ENCODE measurements at places on chromosomes 4 and X.

- no peak for DNase-seq
Measured at GRCh38 chrX:38154340-38154739, 66.3 kb downstream of the SRPX start.

DNA sequence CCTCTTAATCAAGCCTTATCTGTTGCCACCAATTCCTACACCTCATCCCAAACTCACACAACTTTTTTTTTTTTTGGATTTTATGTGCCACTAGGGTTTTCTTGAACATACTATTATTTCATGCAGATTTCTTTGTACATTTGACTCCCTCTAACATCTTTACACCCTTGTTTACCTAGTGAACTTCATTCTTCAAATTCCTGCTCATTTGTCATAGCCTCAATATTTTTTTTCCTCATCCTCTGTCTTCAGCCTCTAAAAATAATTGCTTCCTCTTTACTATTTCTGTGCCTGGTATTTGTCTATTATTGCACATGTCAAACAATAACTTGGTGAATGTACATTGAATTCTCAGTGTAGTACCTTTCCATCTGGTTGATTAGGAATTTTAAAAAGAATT is 22.0 kb downstream of the NBDY start:
- DNase-seq: no peak

DNA sequence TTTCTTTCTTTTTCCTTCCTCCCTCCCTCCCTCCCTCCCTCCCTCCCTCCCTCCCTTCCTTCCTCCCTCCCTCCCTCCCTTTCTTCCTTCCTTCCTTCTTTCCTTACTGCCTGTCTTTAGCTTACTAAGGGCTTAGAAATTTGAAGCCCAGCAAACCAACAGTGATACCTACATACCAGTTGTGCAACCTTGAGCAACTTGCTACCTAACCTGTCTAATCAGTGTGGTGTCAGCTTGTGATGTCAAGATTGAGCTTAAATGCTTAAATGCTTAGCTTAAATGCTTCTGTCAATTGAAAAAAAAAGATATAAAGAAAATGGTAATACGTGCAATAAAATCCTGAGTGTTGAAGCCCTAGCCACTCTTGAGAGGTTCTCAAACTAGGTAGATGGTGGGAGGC is 728.6 kb downstream of the TRIML1 start:
- no peak for DNase-seq

DNA sequence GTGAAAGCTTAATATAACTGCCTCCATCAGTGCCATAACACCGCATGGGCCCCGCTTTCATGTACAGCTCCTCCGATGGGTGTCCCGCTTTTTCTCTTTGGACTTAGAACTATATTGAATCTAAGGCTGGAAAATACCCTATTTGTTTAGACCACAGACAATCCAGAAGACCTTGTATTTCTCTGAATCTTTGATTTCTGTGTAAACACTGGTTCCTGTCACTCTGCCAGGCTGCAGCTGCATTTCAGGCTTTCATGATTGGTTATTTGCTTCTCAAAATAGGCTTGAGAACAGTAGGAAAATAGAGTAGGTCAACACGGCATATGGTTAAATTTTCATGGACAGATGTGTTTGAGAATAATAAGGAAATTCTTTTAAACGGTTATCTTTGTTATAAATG is 80.0 kb downstream of the NWD2 start:
- DNase-seq: no peak

DNA sequence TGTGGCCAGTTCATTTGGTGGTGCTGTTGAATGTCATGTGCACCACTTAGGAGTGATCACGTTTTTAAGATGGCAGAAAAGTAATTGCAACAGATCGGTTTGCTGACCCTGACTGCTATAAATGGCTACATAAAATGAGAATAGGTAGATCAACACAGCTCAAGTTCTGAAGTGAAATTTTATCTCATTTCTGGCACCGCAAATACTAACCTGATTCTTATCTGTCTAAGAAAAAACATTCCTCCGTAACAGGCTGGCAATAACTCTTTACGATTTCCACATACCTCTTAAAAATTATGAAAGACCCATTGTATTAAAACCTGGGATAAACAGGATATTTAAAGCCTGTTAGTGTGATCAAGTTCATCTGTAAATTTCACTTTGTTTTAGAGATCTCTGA is 387.5 kb downstream of the PDGFC start:
- DNase-seq: no peak

- DNase-seq: no peak
Measured at GRCh38 chr4:14835708-14836425, 166.4 kb upstream of the CPEB2 start.

DNA sequence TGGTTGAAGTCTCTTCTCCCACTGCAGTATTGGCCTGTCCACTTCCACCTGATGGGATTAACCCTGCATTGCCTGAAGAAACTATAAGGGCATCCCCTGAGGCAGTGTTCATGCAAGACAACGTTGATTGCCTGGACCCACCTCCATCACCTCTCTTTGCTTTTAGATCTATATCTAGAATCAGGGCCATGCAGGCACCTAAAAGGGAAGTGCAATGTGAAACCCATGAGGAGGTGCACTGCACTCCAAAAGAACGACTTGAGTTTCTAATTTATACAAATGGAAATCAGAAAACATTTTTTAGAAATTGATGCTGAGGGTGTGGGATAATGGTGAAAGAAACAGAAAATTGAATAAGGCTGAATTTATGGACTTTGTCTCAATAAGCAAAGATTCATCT is 694.4 kb downstream of the TRAM1L1 start:
- no peak for DNase-seq

DNA sequence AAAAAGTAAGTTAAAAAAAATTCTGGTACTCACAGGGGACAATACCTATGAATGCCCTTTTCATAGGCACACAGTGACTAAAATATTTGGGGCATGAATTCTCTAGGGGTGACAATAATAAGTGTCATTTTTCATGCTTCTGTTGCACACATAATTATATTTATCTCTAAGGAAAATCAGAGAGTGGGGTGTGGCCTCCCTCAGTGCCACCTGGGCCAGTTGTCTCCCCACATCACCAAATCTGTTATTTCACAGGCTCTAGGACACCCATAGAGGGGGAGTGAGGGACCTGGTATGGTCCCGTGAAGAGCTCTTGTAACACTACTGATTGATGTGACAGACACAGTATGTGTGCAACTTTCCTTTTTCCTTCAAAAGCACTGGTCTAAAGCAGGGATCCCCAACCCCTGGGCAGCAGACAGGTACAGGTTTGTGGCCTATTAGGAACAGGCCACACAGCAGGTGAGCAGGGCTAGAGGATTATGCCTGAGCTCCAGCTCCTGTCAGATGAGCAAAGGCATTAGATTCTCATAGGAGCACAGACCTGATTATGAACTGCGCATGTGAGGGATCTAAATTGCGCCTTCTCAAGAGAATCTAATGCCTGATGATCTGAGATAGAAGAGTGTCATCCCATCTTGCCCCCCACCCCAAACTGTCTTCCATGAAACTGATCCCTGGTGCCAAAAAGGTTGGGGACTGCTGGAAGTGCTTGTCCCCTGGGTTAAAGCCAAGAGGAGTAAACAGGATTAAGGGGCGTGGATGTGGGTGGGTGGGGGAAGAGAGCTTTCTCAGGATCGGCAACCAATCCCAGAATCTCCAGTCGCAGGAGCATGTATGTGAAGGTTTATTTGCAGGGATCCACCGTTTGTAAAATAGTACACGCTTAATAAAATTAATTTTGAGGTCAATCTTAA is 856 bp downstream of the SLC9B1 start:
- DNase-seq: no peak

DNA sequence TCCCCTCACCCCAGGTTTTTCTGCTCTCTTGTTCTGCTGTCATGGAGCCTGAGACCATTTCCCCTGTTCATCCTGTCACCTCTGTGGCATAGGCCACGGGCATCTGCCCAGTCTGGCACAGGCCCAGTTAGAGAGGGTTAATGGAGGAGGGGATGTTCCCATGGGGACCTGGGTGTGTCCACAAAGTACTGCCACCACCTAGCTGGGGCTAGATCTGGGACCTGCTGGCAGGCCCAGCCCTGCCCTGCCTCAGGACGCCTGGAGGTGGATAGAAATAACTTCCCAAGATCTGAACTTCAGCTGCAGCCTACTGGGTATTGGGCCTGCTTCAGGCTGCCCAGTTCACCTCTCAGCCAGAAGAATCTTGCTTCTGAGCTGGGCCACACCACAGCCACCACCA is 13.5 kb downstream of the EFNB1 start:
- DNase-seq: no peak

GRCh38 chr4:168695288-168695687 is 198.4 kb downstream of the PALLD start:
- no peak for DNase-seq

GRCh38 chr4:152503653-152504290 is 32.1 kb downstream of the FBXW7 start:
- no peak for DNase-seq

- no peak for DNase-seq
Measured at GRCh38 chr4:122346036-122346435, 32.8 kb upstream of the ADAD1 start.

GRCh38 chr4:6288871-6289270 is 19.2 kb downstream of the WFS1 start:
- no peak for DNase-seq

DNA sequence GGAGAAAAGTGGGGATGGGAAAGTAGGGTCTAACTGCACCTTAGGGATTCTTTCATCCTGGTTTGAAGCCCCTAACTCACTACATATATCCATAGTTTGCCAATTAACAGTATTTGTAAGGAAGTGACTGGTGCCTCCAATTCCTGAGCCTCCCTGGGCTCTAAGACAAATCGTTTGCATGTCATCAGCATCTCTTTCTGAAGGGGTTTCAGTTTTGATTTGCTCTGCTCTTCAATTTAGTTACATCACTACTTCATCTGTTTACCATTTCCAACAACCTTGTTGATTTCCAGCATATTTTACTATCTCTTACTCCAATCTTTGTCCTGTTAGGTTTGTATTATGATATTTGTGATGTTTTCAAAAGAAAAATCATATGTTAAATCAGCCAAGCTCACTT is 15.5 kb upstream of the DDX60 start:
- no peak for DNase-seq

DNA sequence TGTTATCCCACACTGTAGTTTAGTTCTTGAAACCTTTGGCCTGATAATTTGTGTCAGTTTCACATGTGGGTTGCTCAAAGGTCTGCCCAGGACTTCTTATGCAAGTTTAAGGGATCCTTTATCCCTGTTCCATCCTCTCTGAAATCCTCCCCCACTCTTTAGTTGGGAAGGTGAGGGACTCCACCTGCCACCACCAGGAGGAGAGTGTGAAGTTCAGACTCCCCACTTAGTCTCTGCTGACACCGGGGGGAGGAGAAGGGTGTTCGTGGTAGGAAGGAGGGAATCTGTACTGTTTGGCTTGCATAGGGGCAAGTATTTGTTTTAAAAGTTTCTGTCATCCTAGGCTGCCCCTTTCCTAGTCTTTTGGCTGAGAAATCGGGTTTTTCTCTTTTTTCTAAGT is 211.8 kb downstream of the PPP4R3C start:
- no peak for DNase-seq

DNA sequence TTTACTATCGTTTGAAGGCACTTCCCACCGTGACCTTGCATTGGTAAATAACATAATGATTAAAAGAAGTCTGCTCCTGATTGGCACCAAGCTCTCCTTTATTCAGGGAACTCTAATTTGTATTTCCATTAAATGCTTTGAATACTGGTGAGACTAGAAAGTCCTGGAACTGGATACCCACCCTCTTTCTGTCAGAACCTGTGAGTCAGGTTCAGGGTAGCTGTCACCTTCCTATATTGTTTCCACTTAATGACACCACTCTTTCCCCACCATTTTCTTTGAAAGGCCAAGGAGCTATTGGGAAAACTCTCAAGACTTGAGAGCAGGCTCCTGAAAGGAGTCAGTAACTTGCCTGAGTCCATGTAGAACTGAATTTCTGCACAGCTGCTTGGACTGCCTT is 55.9 kb upstream of the RASSF6 start:
- DNase-seq: no peak

- DNase-seq: no peak
Measured at GRCh38 chr4:20658456-20658855, 41.8 kb upstream of the PACRGL start.

DNA sequence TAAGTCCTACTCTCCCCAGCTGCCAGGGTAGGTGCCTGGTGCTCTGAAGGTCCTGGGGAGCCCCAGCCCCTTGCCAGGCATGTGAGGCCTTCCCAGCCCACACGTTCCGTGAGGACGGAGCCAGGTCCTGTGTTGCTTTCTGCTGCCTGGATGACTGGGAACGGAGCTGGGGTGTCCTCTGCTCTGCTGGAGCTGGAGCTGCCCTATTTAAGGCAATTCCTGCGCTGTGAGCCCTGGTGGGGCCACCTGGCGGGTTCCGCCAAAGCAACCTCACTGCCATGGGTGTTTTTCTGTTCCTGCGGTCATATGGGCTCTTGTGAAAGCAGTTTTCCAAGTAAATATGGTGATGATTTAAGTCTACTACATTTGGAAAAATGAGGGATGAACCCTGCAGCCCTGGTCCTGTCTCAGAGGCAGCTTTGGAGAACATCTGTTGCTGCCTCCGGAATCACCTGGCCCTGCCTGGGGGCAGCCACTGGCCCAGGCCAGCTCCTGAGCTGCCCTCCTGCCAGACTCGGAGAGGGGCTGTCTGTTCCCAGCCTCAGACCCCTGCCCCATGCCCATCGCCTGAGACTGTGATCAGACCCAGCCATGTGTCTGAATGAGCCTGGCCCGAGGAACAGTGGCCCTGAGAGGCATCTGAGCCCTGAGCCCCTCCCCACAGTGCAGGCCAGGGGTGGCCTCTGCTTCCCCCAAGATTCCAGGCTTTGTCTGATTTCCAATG is 33.2 kb downstream of the FGFRL1 start:
- no peak for DNase-seq

- DNase-seq: no peak
Measured at GRCh38 chr4:7075962-7076695, 8.3 kb upstream of the GRPEL1 start.

DNA sequence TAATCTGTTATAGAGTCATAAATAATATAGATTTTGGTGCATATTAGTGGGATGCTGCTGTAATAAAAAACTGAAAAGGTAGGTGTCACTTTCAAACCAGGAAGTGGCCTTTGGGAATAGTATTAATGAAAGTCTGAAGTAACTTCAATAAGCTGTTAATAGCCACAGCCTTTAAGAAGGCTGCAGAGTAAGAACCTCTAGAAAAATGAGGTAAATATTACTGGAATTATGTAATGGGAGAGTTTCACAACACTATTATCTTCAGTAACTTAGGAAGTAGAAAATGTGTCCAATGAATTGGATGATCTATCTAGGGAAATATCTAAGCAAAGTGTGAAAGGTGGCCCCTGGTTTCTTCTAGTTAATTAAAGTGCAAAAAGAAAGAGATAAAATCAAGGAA is 104.7 kb downstream of the NCAPG start:
- DNase-seq: no peak

DNA sequence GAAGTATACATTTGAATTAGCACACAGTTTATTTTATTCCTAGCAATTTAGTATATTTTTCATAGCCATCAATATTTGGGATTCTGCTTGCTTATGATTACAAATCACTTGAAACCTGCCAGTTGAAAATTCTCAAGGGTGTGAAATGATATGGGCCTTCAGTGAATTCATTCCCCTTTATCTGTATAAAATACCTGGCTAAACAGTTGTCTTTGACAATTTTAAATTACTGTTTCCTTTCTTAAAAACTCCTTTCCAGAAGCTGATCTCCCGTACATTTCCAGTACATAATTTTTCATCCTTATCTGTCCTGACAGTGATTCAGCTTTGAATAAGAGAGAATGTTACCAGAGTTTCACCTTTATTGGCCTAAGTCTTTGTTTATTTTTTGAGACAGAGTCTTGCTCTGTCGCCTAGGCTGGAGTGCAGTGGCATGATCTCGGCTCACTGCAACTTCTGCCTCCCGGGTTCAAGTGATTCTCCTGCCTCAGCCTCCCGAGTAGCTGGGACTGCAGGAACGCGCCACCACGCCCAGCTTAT is 13.9 kb downstream of the ATP7A start:
- DNase-seq: no peak

GRCh38 chr4:145451895-145452294 is 29.8 kb upstream of the SMAD1 start:
- no peak for DNase-seq

All from activated T-helper 9 cell treated with anti-CD3 and anti-CD28 coated beads, Interleukin-2, amount 50 U/mL, for 16 hours (primary cell).